ENCODE measurements at places on chromosomes 11 and 22.
A peak's percentile ranks its signal among the peaks of the same experiment; 100 is the strongest.

- peak; percentile 2 for DNase-seq
Observed at GRCh38 chr22:35316751-35317150, 17.1 kb downstream of the TOM1 start.

DNA sequence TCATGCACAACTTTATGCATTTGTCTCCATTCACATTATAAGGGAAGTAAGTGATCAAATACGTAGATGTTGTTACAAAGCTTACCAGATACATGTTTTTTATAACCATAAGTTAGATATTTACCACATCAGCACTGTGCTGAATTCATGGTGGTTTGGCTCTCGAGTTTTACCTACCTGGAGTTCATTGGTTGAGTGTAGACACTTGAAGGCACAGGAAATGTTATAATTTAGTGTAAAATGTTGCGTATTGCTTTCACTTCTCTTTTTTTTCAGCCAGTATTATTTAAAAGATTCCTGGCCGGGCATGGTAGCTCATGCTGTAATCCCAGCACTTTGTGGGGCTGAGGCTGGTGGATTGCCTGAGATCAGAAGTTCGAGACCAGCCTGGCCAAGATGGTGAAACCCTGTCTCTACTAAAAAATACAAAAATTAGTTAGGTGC lies 53.1 kb upstream of the GRK2 start:
- no peak for DNase-seq

GRCh38 chr11:28900427-28900826 lies 792.2 kb downstream of the METTL15 start:
- no peak for DNase-seq

- DNase-seq, result peak; percentile 47
Observed at GRCh38 chr11:62770778-62771143, 435 bp upstream of the TAF6L start.

GRCh38 chr11:1199241-1199750 lies 23.6 kb upstream of the MUC5B start:
- DNase-seq, result no peak

All from uterus (tissue), 4 donors.